Osteocyte (in vitro differentiated cells): ENCODE measurements at places on chromosomes 4 and X.

DNA sequence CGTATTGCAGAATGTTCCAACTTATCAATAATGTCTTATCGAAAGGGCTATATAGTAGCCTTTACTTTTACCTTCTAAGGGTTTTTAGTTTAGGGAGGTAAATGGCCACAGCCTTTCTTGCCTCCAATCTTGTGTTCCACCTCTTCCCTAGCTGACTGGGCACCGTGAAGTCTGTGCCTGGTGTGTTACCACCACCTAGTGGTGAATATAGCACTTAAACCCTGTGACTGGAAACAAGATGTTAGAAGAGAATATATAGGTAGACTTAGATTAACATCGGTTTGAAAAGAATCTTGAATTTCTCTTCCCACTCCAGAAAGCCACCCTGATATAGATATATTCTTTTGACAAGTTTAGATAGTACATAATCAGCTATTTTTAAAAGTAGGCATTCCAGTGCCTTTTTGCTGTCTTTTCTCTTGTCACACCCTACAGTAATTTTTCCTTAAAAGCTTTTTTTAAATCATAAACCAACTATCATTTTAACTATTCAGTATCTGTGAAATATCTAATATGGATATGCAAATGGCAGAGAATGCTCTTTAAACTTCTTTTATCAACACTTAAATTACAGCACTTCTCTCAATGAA lies 27.8 kb upstream of the ADH7 start:
- DNase-seq, result no peak
- no peaks in the 10 kb centered on the region for H3K36me3 ChIP-seq
- H3K4me1 ChIP-seq, result no peaks in the 10 kb centered on the region
- no peak overlapping the region for H3K4me3 ChIP-seq
- H3K27ac ChIP-seq, result no peak overlapping the region

GRCh38 chr4:55483315-55483714 lies 63.4 kb downstream of the CLOCK start:
- DNase-seq, result no peak
- peaks cover 16% of the 10 kb centered on the region for H3K36me3 ChIP-seq
- no peak overlapping the region for H3K4me3 ChIP-seq
- H3K27ac ChIP-seq, result no peak overlapping the region
- no peaks in the 10 kb centered on the region for H3K27me3 ChIP-seq

- peaks cover 46% of the 10 kb centered on the region for H3K27me3 ChIP-seq
- no peaks in the 10 kb centered on the region for H3K4me1 ChIP-seq
- peaks cover 2% of the 10 kb centered on the region for H3K36me3 ChIP-seq
- no peak overlapping the region for H3K4me3 ChIP-seq
- no peak overlapping the region for H3K27ac ChIP-seq
Measured at GRCh38 chrX:23637187-23637586, 30.1 kb upstream of the PRDX4 start.

DNA sequence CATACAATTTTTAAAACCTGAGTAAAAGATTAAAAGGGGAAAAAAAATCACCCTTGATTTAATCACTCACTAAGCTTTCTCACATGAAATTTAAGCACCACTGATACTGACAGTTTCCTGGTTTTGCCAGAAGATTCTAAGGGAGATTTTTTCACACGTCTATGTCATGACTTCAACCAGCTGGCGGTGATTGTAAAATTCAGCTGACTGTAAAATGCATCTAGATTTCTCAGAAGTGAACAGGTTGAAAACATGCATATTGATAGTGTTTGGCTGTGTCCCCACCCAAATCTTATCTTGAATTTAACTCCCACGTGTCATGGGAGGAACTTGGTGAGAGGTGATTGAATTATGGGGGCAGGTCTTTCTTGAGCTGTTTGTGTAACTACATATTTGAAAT lies 566.8 kb downstream of the PCDH18 start:
- H3K4me3 ChIP-seq, result no peak overlapping the region
- no peaks in the 10 kb centered on the region for H3K27me3 ChIP-seq
- DNase-seq, result no peak
- no peaks in the 10 kb centered on the region for H3K36me3 ChIP-seq
- H3K27ac ChIP-seq, result no peak overlapping the region
- H3K4me1 ChIP-seq, result no peaks in the 10 kb centered on the region

DNA sequence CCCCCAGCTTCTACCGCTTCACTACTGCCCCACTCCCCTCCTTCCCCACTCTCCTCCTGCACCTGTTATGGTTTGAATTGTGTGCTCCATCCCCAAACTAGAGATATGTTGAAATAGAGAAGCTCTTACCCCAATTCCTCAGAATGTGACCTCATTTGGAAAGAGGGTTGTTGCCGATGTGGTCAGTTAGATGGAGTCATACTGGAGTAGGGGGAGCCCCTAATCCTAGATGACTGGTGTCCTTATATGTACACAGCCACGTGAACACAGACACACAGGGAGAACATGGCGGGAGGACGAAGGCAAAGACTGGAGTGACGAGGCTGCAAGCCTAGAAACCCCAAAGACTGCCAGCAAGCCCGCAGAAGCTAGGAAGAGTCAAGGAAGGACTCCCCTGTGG lies 84.3 kb downstream of the FHDC1 start:
- H3K36me3 ChIP-seq, result no peaks in the 10 kb centered on the region
- no peak overlapping the region for H3K4me3 ChIP-seq
- peaks cover 9% of the 10 kb centered on the region for H3K4me1 ChIP-seq
- no peaks in the 10 kb centered on the region for H3K27me3 ChIP-seq
- no peak for DNase-seq

DNA sequence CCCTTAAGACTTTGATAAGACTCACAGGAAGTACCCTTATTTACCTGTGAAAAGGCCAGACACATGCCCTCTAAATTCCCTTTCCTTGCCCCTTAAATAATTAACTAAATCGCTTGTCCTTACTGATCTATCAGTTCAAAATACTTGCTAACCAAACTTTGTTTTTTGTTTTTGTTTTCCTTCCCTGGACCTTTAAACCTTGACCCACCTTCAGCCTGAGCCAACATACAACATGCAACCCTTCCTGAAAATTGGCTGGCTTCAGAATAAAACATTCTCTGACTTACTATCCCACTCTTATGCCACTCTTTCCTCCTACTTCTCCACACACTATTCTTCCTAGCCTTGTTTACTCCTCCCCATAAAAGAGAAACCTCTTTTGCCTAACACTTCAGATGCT lies 448.1 kb upstream of the TRAM1L1 start:
- DNase-seq, result no peak
- H3K36me3 ChIP-seq, result no peaks in the 10 kb centered on the region
- no peak overlapping the region for H3K27ac ChIP-seq
- no peak overlapping the region for H3K4me3 ChIP-seq
- no peaks in the 10 kb centered on the region for H3K27me3 ChIP-seq

- H3K36me3 ChIP-seq, result no peaks in the 10 kb centered on the region
- peaks cover 26% of the 10 kb centered on the region for H3K4me1 ChIP-seq
- DNase-seq, result no peak
- H3K27ac ChIP-seq, result no peak overlapping the region
- no peaks in the 10 kb centered on the region for H3K27me3 ChIP-seq
Measured at GRCh38 chrX:13892856-13893255, 76.0 kb upstream of the GPM6B start.

GRCh38 chr4:76882630-76883029 lies 15.3 kb downstream of the SOWAHB start:
- peaks cover 12% of the 10 kb centered on the region for H3K4me1 ChIP-seq
- peak overlapping the region; percentile 63 for H3K27ac ChIP-seq
- H3K4me3 ChIP-seq, result no peak overlapping the region
- H3K27me3 ChIP-seq, result no peaks in the 10 kb centered on the region
- no peak for DNase-seq

DNA sequence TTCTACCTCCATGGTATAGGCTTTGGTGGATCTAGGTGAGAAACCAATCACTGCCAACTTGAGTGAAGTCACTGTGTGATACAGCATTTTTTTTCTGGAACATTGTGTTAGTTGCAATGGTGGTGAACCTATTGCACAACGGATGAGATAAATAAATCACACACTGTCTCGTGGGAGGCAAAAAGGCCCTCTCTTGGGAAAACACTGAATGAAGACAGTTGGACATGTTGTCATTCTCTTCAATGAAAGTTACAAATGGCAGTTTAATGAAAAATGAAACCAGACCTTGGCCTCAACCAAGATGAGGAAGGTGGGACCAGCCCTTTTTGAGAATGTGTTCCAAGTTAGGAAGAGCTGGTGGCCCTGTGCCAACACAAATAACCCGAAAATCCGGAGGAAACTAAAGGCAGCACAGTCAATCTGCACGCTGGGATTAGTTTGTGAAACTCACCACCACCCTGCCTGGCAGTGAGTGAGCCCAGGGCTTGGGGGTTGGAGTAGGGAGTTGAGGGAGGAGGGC lies 5.4 kb upstream of the ADGRG2 start:
- peaks cover 5% of the 10 kb centered on the region for H3K4me1 ChIP-seq
- no peak overlapping the region for H3K27ac ChIP-seq
- peaks cover 27% of the 10 kb centered on the region for H3K27me3 ChIP-seq
- no peak for DNase-seq
- H3K36me3 ChIP-seq, result no peaks in the 10 kb centered on the region

- no peak for DNase-seq
- no peak overlapping the region for H3K27ac ChIP-seq
- no peaks in the 10 kb centered on the region for H3K27me3 ChIP-seq
- H3K4me3 ChIP-seq, result no peak overlapping the region
- no peaks in the 10 kb centered on the region for H3K36me3 ChIP-seq
Measured at GRCh38 chrX:145190801-145191389, 56.4 kb upstream of the SPANXN1 start.

- peak overlapping the region; percentile 77 for H3K4me3 ChIP-seq
- H3K27me3 ChIP-seq, result peaks cover 22% of the 10 kb centered on the region
- H3K27ac ChIP-seq, result peak overlapping the region; percentile 69
- peaks cover 27% of the 10 kb centered on the region for H3K4me1 ChIP-seq
Measured at GRCh38 chr4:74365761-74366160, 816 bp downstream of the EREG start.

DNA sequence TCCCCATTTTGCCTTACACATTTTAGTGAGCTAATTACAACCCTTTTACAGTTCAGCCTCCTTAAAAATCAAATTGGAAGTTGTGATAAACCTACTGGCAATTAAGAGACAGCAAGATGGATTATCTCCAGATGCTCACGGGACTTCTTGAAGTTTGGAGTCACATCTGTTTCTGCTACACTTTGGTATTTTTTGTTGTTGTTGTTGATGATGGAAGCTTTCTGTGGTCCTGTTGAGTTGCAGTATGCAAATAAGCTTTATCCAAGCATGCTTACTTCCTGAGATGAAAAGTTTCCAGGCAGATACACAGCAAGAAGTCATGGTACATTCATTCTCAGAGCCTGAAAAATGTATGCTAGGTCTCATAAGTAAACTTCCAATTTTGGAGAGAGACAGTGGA lies 670.0 kb upstream of the AMOT start:
- H3K36me3 ChIP-seq, result no peaks in the 10 kb centered on the region
- H3K27me3 ChIP-seq, result no peaks in the 10 kb centered on the region
- peaks cover 26% of the 10 kb centered on the region for H3K4me1 ChIP-seq
- no peak overlapping the region for H3K4me3 ChIP-seq
- no peak for DNase-seq
- H3K27ac ChIP-seq, result no peak overlapping the region

- H3K36me3 ChIP-seq, result no peaks in the 10 kb centered on the region
- peaks cover 10% of the 10 kb centered on the region for H3K4me1 ChIP-seq
- no peak for DNase-seq
Measured at GRCh38 chr4:40040908-40041307, 15.7 kb upstream of the N4BP2 start.

DNA sequence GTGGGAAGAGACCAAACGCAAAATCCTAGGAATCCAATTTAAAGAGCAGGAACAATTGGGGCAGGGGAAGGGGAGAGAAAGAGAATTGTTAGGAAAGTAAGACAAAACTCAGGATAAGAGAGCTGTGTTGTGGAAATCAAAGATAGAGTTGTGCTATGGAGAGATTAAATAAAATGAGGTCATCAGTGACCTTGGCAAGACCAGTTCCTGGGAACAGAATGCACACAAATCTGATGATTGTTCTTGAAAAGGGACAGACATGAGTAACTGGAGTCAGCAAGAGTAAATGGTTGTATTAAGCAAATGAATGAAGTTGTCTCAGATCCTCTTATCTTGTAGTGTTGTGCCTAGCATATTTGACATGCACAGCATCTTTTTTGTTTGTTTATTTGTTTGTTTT lies 267.4 kb downstream of the IL1RAPL1 start:
- no peaks in the 10 kb centered on the region for H3K36me3 ChIP-seq
- H3K27ac ChIP-seq, result no peak overlapping the region
- H3K4me3 ChIP-seq, result no peak overlapping the region
- no peaks in the 10 kb centered on the region for H3K4me1 ChIP-seq
- no peak for DNase-seq

- H3K36me3 ChIP-seq, result no peaks in the 10 kb centered on the region
- H3K27ac ChIP-seq, result no peak overlapping the region
- H3K4me1 ChIP-seq, result peaks cover 3% of the 10 kb centered on the region
- no peak overlapping the region for H3K4me3 ChIP-seq
Measured at GRCh38 chrX:148774276-148774675, 273.9 kb downstream of the AFF2 start.

DNA sequence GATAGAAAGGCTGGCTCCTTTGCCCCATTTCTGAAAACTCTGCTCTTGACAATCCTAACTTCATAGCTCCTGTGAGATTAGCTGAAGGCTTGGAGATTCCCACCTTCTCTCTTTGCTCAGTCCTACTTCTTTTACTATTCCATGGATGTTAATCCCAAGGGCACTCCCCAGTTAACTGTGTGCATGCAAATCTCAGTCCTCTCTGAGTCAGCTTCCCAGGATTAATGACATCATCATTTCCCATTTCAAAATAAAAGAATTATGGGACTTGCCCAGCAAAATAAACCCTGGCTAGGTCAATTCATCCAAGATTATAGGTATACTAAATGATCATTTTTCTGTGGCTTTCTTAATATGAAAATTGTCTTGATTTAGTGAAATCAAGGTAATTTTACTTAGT lies 328.6 kb upstream of the NR3C2 start:
- H3K36me3 ChIP-seq, result no peaks in the 10 kb centered on the region
- H3K27ac ChIP-seq, result no peak overlapping the region
- no peak for DNase-seq
- no peak overlapping the region for H3K4me3 ChIP-seq
- H3K4me1 ChIP-seq, result no peaks in the 10 kb centered on the region

GRCh38 chr4:163107754-163108153 lies 58.9 kb downstream of the NAF1 start:
- no peaks in the 10 kb centered on the region for H3K4me1 ChIP-seq
- H3K27ac ChIP-seq, result no peak overlapping the region
- no peaks in the 10 kb centered on the region for H3K27me3 ChIP-seq
- no peak for DNase-seq

DNA sequence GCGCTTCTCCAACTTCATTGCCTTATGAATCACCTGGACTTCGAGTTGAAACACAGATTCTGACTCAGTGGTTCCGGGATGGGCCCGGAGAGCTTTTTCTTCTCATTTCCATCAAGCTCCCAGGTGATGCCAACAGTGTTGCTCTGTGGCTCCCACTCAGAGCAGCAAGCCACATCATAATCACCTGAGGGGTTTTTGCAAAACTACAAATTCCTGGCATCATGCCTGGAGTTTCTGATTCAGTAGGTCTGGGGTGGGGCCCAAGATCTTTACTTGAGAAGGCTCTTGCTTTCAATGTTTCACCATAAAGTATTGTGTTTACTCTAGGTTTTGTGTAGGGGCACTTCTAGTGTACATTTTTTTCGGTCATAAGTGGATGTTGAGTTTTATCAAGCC lies 7.0 kb downstream of the MTM1 start:
- DNase-seq, result no peak
- peaks cover 45% of the 10 kb centered on the region for H3K4me1 ChIP-seq

GRCh38 chrX:123173833-123174232 lies 10.2 kb upstream of the GRIA3 start:
- H3K36me3 ChIP-seq, result no peaks in the 10 kb centered on the region
- no peaks in the 10 kb centered on the region for H3K27me3 ChIP-seq
- H3K4me3 ChIP-seq, result no peak overlapping the region
- DNase-seq, result no peak
- H3K27ac ChIP-seq, result no peak overlapping the region

GRCh38 chr4:3446631-3447320 lies 5.0 kb downstream of the HGFAC start:
- H3K27ac ChIP-seq, result no peak overlapping the region
- H3K4me3 ChIP-seq, result no peak overlapping the region
- DNase-seq, result no peak
